ENCODE measurements at places on chromosomes 2 and 18.

DNA sequence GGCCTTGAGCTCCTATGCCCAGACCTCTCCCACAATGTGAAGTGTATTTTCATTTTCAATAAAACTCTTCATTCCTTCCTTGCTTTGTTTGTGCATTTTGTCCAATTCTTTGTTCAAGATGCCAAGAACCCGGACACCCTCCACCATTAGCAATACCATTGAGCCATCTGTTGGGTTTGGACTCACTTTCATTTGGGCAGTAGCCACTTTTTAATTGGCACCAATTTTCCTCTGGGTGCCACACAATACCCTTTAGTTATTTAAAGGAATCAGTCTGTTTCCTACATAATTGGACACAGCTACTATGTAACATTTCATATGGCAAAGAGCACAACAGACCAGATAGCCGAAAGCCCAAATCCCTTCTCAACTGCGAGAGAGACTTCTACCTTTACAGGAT is 22.5 kb upstream of the SLC35G4 start:
- DNase-seq, result no peak

DNA sequence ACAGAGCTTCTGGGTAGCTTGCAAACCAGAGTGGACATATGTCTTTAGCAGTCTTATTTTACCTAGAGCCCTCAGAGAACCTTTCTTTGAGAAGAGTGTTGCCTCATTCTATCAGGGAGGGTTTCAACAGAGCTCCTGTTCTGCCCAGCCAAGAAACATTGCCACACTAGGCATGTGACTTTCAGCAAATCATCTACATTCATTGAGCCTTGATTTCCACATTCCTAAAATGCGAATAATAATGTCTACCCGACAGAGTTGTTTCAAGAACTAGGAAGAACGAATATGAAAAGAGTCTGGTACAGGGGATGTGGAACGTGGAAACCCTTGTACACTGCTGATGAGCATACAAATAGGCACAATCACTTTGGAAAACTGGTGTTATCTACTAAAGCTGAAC is 7.8 kb upstream of the PRKAG3 start:
- DNase-seq, result no peak

- no peak for DNase-seq
These were observed 2.9 kb upstream of the CNOT11 start for GRCh38 chr2:101249826-101250225.

- no peak for DNase-seq
These were observed 733.7 kb upstream of the POU3F3 start for GRCh38 chr2:104120171-104120570.

- no peak for DNase-seq
These were observed 11.7 kb downstream of the COLEC11 start for GRCh38 chr2:3606370-3607201.

DNA sequence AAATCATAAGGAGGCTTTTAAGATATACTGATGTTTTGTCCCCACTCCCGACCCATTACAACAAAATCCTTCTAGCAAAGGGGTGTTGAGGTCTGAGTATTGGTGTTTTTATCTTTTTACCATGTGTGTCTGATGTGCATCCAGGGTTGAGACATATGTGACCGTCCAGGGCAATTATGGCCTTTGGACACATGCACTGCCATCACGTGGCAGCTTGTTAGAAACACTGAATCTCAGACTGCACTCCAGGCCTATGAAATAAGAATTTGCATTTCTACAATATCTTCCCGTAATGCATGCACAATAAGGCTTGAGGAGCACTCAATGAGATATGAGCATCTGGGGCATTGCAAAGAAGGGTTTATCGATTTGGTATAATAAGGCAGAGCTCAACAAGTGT is 235.1 kb upstream of the ZNF804A start:
- DNase-seq, result no peak

- DNase-seq, result no peak
These were observed 282.8 kb downstream of the ZEB2 start for GRCh38 chr2:144237108-144237507.

DNA sequence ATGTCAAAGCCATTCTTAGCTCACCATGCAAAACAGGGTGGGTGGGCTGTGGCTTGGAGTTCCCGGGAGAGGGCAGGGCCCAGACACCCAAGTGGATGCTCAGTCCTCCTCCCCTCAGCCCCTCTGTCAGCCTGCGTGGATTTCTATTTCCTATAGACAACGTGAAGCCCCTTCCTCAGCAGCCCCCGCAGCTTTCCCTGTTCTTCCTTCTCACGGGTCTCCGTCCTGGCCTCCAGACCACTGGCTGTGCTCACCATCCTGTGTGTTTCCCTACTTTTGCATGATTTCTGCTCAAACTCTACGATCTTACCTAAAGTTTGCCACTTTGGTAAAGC is 155.0 kb upstream of the PXDN start:
- DNase-seq, result no peak

DNA sequence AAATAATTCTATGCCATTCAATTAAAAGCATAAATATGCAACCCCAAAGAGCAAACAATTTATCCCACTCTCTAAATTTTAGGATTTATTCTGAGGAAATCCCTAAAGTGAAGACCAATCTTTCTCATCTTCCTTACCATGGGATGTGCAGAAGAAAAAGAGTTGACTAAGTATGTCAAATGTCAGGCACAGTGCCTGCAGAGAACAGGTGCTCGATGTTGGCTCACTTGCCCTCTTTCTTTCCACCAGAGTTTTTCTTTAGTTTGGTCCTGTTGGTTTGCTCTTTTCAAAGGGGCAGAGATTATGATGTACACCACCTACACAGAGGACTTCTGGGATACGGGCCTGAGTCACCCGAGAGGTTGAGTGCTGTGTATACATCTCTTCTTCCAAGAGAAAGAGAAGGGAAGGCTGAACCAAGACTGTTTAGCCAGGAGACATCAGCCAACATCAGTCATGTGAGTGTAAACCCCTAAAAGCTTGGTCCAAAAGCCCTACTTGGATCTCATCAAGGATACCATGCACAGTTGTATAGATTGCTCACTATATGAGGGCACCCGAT is 51.7 kb downstream of the SUMO1 start:
- no peak for DNase-seq

DNA sequence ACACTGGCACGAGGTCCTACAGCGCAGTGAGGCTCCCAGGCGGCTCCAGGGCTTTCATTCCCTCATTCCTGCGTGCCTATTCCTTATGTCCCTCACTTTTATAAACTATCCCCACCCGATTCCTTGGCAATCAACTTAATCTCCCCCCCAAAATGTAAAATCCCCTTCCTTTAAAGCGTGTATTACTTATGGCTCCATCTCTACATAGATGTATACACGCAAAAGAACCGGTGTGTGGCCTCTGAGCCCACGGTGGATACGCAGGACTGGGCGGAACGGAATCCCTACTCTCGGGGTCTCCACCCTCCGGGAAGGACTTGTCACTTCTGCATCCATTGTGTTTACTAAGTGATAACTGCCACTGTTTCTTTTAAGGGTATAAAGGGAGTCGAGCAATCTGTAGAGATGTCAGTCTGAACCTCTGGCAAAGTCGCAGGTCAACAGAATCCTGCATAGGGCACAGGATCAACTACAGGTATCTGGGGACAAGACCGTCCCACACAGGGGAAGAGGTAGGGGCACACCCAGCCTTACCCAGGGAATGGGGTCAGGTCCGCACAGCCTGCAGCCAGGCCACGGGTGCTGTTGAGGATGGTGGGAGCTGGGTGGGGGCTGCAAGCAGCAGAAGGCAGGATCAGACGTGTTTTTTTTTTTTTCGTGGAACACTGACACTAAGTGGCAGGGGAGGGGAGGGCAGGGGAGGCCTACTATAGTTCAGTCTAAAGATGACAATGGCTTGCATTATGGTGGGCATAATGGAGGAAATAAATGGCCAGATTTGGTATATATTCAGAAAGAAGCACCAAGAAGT is 42.1 kb downstream of the HDLBP start:
- no peak for DNase-seq

DNA sequence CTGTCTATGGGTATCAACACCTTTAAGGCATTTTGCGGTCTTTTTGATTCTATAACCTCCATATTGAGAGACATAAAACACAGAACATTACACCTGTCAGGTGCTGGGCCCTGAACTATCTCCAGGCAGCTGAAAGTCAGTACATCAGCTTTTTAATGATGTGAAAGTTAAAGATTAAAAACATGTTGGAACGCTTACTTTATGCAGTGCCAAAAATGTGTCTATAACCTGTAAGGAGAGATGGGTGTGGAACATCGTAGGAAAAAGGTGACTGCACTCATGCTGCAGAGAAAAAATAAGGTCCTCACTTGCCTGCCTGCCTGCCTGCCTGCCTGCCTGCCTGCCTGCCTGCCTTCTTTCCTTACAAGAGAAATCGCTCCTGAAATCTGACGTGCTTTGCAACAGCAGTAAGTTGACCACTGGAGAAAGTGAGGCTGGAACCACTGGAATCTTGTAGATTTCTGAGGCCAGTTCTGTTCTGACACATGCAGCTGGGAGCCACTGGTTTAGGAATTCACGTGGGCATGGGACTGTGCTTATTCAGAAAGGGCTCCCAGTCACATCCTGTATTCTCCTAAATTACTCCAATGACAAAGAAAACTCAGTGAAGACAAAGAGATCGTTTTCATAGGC is 34.1 kb downstream of the BCL11A start:
- DNase-seq, result no peak

DNA sequence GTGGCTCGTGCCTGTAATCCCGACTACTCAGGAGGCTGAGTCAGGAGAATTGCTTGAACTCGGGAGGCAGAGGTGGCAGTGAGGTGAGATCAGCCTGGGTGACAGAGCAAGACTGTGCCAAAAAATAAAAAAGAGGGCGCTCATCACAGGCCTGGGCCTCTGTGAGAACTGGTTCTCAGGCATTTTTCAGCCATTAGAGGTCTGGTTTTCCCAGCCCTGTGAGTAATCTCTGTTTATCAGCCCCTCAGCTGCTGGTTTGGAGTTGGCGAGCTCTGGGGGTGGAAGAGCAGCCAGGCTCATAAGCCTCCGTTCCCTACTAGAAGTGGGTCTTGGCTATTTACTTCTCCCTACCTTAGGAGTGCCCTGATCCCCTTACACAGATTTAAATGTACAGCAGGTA is 53.1 kb downstream of the CHRNA1 start:
- no peak for DNase-seq

DNA sequence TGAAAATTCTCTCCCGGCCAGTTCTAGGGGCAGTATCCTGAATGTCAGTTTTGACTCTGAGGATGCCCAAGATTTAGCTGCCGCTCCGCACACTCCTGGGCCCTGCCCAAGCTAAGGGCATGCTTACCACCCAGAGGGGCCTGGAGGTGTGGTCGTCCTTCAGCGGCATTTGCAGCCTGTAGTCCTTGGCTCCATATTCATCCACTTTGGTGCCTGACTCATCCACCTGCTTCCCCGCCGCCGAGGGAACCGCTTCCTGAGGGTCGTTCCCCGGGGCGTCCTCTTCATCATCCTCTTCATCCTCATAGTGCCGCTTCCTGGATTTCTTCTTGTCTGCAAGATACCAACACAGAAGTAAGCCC is 577 bp downstream of the ERCC3 start:
- DNase-seq, result no peak

DNA sequence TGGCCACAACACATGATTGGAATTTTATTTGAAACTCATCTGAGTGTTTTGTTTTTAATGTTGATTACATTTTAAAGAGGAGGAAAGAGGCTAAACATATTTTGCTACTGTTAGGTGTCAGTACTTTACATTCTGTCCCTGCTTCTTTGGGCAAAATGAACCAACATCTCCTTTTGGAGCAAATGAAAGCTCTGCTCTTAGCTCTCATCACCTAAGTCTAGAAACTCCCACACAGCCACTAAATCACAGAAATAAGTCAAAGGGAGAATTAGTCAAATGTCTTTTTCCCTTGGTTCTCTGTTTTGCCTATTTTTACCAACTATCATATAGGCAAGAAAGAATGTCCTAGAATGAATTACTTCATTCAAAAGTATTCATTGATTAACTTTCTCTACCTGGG is 666.8 kb downstream of the RNF144A start:
- DNase-seq, result no peak

DNA sequence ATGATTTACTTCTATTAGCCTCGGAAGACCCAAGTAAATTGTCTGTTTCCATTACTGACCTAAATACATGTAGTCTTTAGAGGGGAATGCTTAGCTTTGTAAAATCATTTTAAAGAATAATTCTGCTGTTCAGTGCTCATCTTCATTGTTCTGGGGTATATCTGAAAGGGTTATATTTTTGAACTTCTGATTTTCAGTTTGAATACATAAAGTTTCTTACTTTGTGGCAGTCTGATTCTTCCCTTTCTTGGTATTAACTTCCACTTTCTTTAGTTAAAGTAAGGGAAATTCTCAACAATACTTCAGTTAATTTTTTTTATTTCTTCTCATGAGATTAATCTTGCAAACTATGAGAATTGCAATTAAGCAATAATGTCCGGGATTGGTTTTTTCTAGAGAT is 148.4 kb downstream of the DOCK10 start:
- no peak for DNase-seq

GRCh38 chr2:54233832-54234649 is 22.0 kb downstream of the TSPYL6 start:
- DNase-seq, result no peak

GRCh38 chr2:36912695-36913094 is 53.6 kb downstream of the STRN start:
- no peak for DNase-seq

DNA sequence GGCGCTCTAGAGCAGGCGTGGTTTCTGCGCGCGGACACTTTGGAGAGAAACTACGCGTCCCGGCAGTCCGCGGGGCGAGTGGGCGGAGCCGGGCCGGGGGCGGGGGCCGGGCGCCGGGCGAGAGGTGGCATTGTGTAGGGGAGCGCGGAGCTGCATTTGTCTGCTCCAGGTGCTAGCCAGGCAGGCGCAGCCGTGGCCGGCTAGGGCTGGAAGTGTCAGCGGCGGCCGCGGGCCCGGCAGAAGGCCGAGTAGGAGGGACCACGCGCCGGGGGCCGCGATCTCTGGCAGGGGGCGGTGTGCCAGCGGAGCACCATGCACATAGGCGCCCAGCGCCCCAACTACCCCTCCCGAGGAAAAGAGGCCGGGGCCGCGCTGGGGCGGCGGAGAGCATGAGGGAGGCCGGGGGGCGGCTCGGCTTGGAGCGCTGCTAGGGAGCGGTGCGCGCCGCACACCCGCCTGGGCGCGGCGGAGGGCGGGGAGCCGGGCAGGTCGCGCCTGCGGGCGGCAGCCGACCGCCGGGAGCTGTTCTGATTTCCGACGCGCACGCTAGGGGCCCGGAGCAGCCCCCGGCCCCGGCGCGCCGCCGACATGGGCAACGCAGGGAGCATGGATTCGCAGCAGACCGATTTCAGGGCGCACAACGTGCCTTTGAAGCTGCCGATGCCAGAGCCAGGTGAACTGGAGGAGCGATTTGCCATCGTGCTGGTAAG is at the start of gene FMNL2:
Gene FMNL2, plus strand, starts transcription at position 159 of the 710 bp plus-strand sequence.
- peak; percentile 77 for DNase-seq

GRCh38 chr18:22912835-22913234 is 20.3 kb upstream of the RBBP8 start:
- DNase-seq, result no peak

DNA sequence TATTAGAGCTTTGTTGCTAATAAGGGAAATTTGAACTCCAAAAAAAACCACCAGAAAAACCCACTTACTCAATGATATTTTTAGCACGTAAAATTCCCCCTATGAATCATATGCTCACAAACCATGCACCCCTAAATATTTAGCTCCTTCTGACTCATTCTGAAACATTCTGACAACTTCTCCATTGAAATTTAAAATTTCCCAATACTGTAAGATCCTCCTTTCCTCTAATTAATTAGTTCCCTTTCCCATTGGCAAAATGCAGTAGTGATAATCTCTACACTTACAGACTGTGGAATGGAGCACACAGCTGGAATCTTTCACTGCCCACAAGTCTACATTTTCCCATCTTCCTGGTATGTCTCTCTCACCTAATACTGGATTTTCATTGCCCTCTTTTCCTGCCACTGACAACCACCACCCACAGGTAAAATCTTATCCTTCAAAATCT is 215.8 kb upstream of the ACVR2A start:
- no peak for DNase-seq

GRCh38 chr2:58923869-58924268 is 682.7 kb upstream of the FANCL start:
- no peak for DNase-seq

Measured in left renal pelvis (tissue), 4 donors.